ENCODE measurements at places on chromosomes 6 and 20. TPM values are rescaled to one million over a fixed set of nuclear protein-coding genes. Genes with fewer than 3 reads are reported as not detected.
A peak's percentile ranks its signal among the peaks of the same experiment; 100 is the strongest.

COMMD7 gene
- 65.3 TPM for total RNA-seq

OR12D1 gene
- total RNA-seq: not detected

UBE2C gene
- 202 TPM for total RNA-seq

SEL1L2 gene
- total RNA-seq: not detected

MUC22 gene
- total RNA-seq: not detected

LGSN gene
- total RNA-seq: not detected

CDH26 gene
- 0.86 TPM for total RNA-seq

SLC35F1 gene
- 41.4 TPM for total RNA-seq

DNA sequence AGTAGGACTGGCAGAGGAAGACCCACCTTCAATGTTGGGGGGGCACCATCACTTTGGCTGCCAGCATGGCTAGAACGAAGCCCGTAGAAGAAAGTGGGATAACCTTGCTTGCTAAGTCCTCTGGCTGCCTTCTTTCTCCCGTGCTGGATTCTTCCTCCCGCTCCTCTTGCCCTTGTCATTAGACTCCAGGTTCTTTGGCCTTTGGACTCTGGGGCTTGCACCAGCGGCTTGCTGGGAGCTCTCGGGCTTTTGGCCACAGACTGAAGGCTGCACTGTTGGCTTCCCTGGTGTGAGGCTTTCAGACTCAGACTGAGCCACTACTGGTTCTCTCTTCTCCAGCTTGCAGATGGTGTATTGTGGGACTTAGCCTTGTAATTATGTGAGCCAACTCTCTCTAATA, 28.2 kb downstream of the GSTA2 start:
- H3K4me1 ChIP-seq: peaks cover 22% of the 10 kb centered on the region
- H3K27ac ChIP-seq: no peak overlapping the region

DNA sequence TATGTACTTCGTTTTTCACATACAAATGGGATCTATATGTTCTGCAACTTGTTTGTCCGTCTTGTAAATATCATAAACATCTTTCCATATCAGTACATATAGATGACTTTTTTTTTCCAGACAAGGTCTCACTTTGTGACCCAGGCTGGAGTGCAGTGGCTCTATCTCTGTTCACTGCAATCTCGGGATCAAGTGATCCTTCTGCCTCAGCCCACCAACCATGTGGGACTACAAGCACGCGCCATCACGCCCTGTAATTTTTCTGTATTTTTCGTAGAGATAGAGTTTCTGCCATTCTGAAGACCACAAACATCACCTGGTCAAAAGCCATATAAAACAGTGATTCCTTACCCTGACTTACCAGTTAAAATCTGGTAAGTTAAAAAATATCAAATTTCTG, 37.7 kb upstream of the SYNCRIP start:
- H3K36me3 ChIP-seq: peaks cover 29% of the 10 kb centered on the region
- peaks cover 34% of the 10 kb centered on the region for H3K4me1 ChIP-seq
- DNase-seq: no peak
- peak overlapping the region; percentile 64 for H3K27ac ChIP-seq

DNA sequence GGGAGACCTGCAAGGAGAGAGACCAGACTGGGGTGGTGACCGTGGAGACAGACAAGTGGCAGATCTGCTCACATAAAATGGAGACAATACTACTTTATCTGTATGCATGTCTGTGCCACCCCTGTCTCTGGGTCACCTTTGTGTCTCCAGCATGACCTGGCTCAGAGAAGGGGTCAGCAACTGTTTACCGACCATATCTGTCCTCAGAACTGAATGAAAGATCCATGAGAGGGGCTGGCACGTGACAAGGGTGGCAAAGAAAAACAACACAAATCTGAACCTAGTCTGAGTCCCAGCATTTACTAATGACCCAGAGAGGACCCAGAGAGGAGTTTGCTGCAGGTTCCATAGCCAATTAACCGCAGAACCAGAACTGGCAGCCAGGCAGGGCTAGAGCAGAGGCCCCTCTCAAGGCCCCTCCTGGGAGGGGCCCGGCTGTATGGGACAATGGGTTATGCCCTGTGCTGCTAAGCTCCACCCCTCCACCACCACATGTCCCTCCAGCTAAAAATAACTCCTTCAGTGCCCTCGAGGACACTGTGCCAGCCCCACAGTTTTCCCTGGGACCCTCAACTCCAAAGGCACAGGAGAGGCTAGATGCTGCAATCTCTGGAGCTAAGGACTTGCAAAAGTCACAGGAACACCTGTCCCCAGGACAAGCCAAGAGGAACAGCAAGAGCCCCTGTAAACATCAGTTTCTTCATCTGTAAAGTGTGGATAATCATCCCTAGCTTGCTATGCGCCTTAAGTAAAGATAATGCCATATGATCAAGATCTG, 2.2 kb downstream of the AHCY start:
- no peak overlapping the region for H3K27ac ChIP-seq
- H3K27me3 ChIP-seq: no peaks in the 10 kb centered on the region
- H3K4me1 ChIP-seq: peaks cover 13% of the 10 kb centered on the region
- DNase-seq: no peak

GRCh38 chr6:131782764-131783163, 25.1 kb upstream of the ENPP1 start:
- no peak overlapping the region for H3K27ac ChIP-seq
- H3K36me3 ChIP-seq: no peaks in the 10 kb centered on the region
- H3K27me3 ChIP-seq: no peaks in the 10 kb centered on the region
- H3K4me3 ChIP-seq: no peak overlapping the region
- no peaks in the 10 kb centered on the region for H3K4me1 ChIP-seq

- H3K36me3 ChIP-seq: peaks cover 25% of the 10 kb centered on the region
- no peak overlapping the region for H3K27ac ChIP-seq
- H3K27me3 ChIP-seq: no peaks in the 10 kb centered on the region
- DNase-seq: no peak
- H3K4me1 ChIP-seq: no peaks in the 10 kb centered on the region
- H3K4me3 ChIP-seq: no peak overlapping the region
Observed at GRCh38 chr20:13717631-13718044, 67.1 kb downstream of the ESF1 start.

DNA sequence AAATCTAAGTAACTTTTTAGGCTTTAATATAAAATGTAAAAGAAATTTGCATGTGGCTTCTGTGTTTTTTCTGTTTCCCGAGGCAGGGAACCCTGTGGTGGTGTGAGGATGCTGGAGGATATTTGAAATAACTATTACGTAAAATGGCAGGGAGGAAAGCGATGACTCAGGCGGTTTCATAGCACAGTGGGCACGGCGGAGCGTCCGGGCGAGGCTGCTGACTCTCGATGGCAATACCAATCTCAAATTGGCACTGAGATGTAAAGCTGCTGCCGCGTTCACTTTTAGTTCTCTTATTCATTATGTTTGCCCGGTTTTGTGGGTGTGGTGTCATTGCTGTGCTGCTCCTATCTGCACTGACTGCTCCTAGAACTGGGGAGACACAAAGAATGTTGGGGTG, 254.3 kb downstream of the THBS2 start:
- no peaks in the 10 kb centered on the region for H3K4me1 ChIP-seq
- no peak overlapping the region for H3K4me3 ChIP-seq
- H3K36me3 ChIP-seq: peaks cover 3% of the 10 kb centered on the region
- no peak overlapping the region for H3K27ac ChIP-seq
- no peaks in the 10 kb centered on the region for H3K27me3 ChIP-seq

GRCh38 chr20:36004045-36004444, 35.7 kb downstream of the CNBD2 start:
- no peaks in the 10 kb centered on the region for H3K4me1 ChIP-seq
- DNase-seq: no peak
- no peak overlapping the region for H3K27ac ChIP-seq
- no peaks in the 10 kb centered on the region for H3K27me3 ChIP-seq
- H3K4me3 ChIP-seq: no peak overlapping the region

DNA sequence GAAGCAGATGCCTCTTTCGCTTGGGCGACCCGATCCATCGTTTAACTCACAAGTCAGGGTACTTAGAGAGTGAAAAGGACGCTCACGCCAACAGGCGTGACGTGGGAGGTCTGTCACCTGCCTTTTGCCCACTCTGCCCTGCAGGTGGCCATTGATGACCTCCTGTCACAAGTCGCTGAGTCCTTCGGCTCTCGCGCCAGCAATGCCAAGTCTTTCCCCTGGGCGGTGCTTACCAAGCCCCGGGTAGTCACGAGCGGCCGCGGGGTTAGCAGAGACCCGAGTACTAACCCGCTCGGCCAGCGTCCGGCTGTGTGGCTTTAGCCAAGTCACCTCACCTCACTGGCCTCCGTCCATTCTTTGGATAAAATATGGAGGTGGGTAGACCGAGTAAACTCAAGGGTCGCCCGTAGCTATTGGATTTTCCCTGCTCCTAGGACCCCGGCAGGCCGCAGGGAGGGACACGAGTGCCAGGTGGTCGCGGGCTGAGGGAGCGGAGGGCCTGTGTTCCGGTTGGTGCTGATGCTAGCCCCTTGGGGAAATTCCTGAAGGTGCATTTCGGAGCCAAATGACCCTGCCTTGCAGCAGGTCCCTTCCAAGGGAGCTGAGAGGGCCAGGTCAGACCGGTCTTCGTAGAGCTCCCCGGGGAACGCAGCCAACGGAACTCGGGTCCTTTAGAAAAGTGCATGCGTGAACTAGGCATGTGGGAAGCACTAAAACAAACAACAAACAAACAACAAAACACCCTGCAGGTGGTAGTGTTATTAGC, 668 bp downstream of the PKIB start:
- peak overlapping the region; percentile 81 for H3K4me3 ChIP-seq
- H3K36me3 ChIP-seq: peaks cover 37% of the 10 kb centered on the region
- DNase-seq: peak; percentile 5
- H3K27ac ChIP-seq: no peak overlapping the region

DNA sequence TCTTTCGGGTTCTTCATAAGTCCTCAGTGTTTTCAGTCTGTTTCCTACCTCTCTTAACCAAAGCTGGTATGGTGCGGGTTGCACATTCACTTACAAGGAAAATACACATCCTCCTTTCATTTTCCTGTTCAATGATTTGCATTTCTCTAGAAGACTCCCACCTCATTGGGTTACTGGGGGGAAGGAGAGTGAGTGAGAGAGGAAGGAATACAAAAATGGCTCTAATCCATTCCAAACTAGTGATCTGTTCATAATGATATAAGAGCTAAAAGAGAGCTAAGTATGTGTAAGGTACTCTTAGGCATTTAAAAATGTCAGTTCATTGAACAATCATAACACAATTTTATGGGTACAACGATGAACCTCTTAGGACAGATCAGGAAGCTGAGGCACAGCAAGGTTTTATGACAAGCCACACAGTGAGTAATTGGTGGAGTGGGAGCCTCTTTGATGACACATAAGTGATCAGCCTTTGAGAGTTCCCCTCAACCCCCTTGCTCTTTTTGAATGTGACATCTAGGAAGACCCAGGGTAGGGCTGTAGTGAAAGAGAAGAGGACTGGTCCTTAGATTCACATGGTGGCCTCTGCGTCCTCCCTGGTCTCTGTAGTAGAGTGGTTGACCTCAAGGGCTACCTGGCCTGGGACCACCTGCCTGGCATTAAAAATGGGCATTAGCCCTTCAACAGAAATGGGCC, 328.4 kb upstream of the SOX4 start:
- H3K36me3 ChIP-seq: no peaks in the 10 kb centered on the region
- H3K4me3 ChIP-seq: no peak overlapping the region
- no peak overlapping the region for H3K27ac ChIP-seq
- H3K4me1 ChIP-seq: peaks cover 4% of the 10 kb centered on the region

DNA sequence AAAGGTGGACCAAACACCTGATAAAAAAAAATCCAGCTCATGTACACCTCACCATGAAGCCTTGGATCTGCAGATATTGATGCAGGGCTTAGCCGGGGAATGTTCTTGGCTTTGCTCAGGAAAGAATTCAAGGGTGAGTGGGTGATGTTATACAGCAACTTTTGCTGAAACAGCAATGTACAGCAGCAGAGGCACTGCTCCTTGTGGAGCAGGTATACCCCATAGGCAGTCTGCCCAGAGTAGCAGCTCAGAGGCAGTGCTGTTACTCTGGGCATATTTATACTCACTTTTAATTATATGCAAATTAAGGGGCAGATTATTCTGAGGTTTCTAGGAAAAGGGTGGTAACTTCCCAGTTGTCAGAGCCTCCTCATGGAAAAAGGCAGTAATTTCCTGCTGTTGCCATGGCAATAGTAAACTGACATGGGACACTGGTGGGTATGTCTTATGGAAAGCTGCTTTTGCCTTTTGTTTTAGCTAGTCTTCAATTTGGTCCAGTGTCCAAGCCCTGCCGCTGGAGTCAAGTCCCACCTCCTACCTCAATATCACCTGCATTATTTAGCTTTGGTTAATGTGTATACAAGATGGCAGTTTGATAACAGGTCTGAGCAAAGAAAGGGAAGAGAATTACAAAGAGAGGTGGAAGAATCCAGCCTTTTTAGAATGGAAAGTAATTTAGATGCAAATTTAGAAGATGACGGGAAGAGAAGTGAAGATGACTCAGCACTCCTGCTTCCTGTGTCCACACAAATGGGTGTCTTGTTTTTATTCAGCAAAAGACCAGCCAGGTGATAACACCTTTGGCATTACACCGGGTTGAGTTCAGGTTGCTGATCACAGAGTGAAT, 110.1 kb upstream of the JAG1 start:
- H3K27ac ChIP-seq: peak overlapping the region; percentile 90
- no peaks in the 10 kb centered on the region for H3K36me3 ChIP-seq
- H3K4me3 ChIP-seq: no peak overlapping the region
- H3K4me1 ChIP-seq: peaks cover 13% of the 10 kb centered on the region
- DNase-seq: no peak
- H3K27me3 ChIP-seq: peaks cover 2% of the 10 kb centered on the region

DNA sequence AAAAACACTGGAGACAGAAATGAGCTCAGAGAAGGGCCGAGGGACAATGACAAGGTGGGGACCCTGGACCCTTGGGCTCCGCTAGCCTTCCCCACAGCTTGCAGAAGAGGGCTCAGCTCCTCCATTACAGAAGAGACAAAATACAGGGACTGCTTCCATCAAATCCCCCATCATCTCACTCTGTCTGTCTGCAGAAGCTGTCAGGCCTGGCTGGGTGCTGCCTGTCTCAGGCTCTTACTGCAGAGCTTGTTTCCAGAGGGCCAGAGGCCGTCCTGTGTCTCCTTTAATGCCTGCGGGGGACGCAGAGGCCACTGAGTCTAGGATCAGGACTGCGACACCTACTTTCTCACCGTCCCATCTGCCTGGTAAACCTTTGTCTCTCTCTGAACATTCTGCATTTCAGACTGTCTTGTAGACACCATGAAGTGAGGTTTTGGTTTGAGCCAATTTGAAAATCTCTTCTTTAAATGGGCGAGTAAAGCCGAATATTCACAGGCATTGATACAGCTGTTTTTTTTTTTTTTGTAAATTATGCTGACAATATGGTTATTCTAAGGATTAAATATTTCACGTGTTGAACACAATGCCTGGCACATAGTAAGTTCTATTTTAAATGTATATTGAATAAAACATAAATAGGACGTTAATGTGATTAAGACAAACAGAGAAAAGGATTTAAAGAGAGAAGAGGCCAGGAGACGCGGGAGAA, 28.3 kb downstream of the RNASET2 start:
- H3K27me3 ChIP-seq: peaks cover 4% of the 10 kb centered on the region
- peak overlapping the region; percentile 12 for H3K27ac ChIP-seq
- H3K4me1 ChIP-seq: peaks cover 16% of the 10 kb centered on the region

DNA sequence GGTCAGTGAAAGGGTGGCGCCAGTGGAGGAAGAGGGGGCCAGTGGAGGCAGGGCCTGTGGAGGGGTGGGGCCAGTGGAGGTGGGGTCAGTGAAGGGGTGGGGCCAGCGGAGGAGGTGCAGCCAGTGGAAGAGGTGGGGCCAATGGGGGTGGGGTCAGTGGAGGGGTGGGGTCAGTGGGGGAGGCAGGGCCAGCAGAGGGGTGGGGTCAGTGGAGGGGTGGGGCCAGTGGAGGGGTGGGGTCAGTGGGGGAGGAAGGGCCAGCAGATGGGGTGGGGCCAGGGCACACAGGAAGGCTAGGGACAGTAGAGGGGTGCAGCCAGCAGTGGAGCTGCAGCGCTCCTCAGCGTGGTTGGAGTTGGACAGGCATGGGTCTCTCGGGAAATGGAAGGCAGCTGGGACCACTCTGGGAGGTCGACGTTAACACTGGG, 18.7 kb downstream of the ADRM1 start:
- H3K27ac ChIP-seq: no peak overlapping the region
- DNase-seq: no peak
